Left lung (tissue), 14 donors: ENCODE measurements at places on chromosomes 5 and 9.

GRCh38 chr5:30413540-30413939 lies 779.9 kb upstream of the CDH6 start:
- DNase-seq = no peak

- DNase-seq = no peak
Measured at GRCh38 chr5:172717481-172718195, 53.4 kb downstream of the DUSP1 start.

DNA sequence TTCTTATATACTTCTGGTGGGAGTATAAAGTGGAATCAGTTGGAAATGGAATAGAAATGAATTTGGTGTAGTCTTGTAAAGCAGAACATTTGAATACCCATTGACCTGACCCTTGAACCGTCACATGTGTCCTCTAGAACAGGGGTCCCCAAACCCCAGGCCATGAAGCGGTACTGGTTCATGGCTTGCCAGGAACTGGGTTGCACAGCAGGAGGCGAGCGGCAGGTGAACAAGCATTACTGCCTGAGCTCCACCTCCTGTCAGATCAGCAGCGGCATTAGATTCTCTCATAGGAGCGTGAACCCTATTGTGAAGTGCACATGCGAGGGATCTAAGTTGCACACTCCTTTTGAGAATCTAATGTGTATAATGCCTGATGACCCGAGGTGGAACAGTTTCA lies 80.0 kb downstream of the RANBP17 start:
- DNase-seq = no peak

DNA sequence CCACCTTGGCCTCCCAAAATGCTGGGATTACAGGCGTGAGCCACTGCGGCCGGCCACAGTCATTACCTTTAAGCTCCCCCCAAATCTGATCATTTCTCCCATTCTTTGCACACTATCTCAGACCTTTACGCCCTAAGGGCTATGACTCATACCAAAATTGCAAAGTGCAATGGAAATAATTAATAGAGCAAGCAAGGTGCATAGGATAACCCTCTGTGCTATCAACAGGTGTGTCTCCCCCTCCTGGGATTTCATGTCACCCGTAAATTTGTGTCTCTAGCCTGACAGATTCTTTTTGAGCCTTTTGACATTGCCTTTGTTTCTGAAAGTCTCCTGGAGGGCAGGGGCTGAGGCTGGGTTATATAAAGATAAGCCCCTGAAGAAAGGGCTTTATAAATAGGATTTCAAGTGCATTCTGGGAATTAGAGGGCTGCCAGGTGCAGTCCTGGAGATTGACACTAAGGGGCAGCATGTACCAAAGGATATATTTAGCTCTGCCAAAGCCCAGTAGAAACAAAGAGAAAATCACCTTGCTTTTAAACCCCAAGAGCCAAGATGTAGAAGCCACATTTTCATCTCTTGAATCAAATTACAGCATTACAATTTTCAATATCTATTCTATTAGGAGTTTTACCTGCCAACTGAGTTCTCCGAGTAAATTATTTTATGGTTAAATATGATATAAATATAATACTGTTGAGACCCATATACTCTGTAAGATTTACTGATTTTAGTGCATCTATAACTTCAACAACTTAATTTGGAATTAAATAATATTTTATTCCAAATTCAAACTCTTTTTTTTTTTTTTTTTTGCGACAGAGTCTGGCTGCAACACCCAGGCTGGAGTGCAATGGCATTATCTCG lies 18.2 kb downstream of the S100Z start:
- peak; percentile 71 for DNase-seq

GRCh38 chr5:2996248-2996647 lies 244.8 kb upstream of the IRX2 start:
- no peak for DNase-seq
